Activated CD4-positive, alpha-beta T cell treated with anti-CD3 and anti-CD28 coated beads, Interleukin-2, Interleukin-4, amounts not matched to agents 100 ng/mL and 50 ng/mL, durations not matched to agents 16 hours and 8 hours (primary cell): ENCODE measurements at places on chromosomes 3 and 15.

GRCh38 chr3:116394365-116394764 is 50.9 kb downstream of the LSAMP start:
- DNase-seq: no peak

DNA sequence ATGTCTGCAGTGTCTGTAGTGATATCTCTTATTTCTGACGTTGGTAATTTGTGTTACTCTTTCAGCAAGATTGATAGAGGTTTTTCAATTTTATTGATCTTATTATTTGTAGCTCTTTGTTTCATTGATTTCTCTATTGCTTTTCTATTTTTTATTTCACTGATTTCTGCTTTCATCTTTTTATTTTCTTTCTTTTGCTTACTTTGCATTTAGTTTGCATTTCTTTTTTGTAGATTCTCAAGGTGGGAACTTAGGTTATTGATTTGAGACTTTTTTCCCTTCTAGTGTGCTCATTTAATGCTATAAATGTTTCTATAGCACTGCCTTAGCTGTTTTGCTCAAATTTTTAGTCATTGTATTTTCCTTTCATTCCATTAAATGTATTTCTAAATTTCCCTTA is 49.5 kb upstream of the GABRG3 start:
- DNase-seq: no peak

DNA sequence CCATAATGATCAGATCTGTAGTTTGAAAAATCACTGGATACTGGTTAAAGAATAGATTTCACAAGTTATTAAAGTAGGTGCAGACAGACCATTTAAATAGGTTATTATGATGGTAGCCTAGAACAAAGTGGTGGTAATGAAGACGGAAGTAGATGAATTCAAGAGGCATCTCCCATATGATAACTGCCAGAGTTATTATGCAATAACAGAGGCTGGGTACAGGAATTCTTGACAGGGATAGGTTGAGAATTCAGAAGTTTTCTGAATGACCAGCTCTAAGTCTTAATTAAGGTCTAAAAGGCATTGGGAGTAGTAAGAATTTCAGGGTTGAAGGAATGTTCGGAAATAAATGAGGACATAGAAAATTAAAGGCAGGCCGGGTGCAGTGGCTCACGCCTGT is 108.9 kb downstream of the PEAK1 start:
- no peak for DNase-seq

DNA sequence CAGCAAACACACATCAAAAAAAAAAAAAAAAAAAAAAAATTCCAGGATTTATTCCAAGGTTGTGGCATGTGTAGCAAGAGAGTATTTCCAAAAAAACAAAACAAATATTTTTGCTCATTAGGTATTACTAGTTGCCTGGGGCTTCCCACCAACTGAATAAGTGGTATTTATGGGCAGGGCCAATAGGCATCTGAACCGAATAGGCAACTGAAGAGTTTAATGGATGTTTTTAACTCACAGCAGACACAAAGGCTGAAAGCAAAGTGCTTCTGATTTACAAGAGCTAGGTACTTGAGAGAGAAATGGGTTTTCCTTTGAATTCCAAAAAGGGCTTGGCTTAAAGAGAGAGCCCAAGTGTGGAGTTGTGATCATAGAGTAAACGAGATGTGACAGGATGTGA is 21.4 kb downstream of the EIF4E3 start:
- no peak for DNase-seq

- DNase-seq: no peak
Measured at GRCh38 chr15:85993116-85993515, 86.6 kb upstream of the AGBL1 start.

DNA sequence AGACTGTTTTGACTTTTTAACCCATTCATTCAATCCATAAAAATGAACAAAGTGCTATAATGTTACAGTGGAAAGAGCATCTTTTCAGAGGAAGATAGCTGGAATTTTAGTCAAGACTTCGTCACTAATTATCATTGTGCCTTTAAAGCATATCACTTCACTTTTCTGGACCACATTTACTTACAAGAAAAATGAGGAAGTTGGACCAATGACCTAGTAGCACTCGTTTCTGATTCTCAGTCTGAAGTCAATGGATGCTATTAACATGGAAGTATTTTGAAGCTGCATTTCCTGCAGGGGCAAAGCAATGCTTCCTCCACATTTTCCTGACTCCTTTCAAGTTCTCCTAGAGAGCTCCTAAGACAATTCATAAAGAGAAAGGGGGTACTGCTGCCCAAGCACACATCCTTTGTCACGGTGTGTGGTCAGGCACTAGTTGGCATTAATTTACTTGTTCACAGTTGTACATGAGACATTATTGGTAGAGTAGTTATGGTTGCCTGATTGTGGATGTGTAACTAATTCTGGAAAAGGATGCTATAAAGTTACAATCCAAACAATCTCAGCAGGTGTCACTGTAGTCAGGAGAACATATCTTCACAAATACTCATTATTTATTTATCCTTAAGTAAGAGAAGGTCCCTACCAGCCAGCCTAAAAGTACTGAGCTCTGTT is 1049.1 kb downstream of the FHIT start:
- no peak for DNase-seq

GRCh38 chr3:114528517-114528916 is 234.7 kb downstream of the TIGIT start:
- DNase-seq: no peak

DNA sequence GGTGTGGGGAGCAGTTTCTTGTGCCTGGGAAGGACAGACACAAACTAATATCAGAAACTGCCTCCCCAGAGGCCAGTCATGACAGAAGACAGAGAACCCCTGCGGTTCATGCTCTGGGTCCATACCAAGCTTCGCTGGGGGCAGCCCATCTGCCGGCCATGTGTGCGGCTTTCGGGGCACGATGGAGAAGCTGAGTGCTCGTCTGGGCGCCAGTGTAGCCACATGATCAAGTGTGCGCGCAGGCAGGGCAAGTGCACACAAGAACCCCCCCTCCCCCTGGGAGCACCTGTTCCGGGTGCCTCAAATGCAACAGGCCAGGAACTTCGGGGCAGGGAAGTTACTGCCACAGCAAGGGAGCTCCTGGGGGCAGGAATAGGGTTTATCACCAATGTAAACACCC is 1.8 kb downstream of the ADAMTS17 start:
- no peak for DNase-seq

GRCh38 chr15:31381801-31382712 is 55.4 kb downstream of the KLF13 start:
- DNase-seq: no peak

DNA sequence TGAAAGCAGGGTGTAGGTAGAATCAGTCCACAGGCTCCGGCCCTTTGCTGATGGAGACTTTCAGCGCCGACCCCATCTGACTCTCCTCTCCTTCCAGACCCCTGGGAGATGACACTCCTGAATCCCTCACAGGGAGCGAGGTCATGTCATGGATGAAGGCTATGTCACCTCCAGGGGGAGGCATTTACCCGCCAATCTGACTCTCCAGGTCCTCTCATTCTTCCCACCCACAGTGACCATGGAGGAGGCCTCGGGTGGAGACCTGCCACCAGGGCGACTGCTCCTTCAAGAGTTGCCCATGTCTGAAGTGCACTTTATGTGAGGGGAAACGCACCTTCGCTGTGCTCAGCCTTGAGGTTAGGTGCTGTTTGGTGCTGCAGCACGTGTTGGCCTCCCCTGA is 112.7 kb downstream of the KLF13 start:
- peak; percentile 37 for DNase-seq

DNA sequence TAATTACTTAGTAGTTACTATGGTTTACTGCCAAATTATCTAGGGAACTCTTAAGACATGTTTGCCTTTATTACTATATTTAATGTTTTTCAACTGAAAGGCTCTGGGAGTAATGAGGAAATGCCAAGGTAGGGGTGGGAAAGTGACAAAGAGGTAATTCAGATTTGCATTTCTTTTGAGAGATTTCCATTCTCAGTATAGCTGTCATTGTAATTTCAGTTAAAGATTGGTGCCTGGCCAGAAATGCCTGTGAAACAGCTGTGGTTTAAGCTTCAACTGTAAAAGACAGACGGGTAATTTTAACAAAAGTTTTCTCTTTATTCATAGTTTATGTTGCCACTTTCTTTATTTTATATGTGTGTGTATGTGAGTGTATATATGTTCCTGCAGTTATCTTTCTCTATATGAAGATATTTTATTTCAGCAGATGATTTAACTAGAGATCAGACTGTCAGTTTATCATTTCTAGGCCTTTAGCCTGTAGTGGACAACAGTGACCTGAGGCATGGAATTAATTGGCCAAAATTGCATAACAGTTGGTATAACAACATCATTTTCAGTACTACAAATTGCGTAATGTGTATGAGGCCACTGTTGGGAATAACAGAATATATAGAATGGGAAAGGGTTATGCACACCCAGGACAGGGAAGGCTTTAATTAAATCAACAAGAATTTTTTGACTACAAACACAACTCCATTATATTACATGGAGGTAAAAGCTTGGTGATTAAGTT is 119.0 kb downstream of the BBX start:
- no peak for DNase-seq

- peak; percentile 17 for DNase-seq
Measured at GRCh38 chr3:87145553-87145952, 81.6 kb upstream of the CHMP2B start.

- no peak for DNase-seq
Measured at GRCh38 chr3:119311081-119311925, 17.1 kb downstream of the ARHGAP31 start.

- no peak for DNase-seq
Measured at GRCh38 chr3:24494618-24495325, at the start of gene THRB. TSS of gene THRB (minus strand) at chr3:24494850.

- no peak for DNase-seq
Measured at GRCh38 chr3:9883706-9884554, 3.9 kb upstream of the CIDEC start.

- DNase-seq: no peak
Measured at GRCh38 chr15:77057685-77058084, 13.2 kb downstream of the TSPAN3 start.

DNA sequence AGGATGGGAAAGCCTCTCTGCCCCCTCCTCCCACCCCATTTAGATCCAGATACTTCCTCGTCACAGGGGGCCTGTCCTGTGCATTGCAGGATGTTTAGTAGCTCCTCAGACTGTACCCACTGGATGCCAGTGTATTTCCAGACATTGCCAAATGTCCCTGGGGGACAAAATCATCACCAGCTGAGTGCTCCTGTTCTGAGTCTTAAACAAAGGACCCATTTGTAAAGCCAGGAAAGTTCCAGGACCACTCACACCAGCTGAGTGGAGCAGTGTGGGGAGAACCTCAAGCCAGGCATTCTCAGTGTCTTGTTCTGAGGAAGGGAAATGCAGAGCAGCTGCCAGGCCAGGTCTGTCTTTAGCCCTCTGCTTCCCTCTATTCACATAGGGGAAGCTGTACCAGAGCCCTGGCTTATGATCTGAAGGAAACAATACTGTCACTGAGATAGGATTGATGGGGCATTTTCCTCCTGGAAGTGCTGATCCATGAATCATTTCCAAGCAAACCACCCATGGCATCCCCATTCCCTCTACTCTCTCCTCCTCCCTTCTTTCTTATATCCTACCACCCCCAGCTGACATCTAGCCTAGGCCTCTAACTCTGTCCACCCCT is 67.4 kb upstream of the MEX3B start:
- DNase-seq: no peak

DNA sequence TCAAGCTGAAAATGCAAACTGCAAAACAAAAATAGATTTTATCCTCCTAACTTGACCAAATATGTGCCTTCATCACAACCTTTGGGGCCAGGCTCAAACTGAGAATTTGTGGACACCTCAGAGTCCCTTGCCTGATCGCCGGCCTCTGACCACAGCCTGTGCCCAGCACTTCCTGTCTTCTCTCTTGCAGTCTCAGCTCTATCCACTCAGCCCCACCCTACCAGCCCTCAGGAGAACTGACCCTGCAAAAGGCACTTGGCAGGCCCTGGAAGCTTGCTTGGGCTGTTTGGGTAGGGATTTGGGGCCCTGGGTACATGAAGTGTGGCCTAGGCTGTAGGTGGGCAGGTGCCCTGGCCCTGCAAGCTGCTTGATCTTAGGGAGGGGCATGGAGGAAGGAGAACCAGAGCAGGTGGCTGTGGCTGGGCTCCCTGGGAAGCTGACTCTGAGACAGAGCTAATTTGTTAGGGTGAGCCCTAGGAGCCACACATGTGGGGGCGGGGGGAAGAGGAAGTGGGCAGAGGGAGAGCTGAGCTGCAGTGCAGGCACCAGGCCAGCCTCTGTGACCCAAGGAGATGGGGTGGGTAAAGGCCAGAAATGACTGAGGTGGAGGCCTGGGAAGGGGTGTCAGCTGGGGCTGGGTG is 8.6 kb downstream of the CLEC3B start:
- peak; percentile 45 for DNase-seq

DNA sequence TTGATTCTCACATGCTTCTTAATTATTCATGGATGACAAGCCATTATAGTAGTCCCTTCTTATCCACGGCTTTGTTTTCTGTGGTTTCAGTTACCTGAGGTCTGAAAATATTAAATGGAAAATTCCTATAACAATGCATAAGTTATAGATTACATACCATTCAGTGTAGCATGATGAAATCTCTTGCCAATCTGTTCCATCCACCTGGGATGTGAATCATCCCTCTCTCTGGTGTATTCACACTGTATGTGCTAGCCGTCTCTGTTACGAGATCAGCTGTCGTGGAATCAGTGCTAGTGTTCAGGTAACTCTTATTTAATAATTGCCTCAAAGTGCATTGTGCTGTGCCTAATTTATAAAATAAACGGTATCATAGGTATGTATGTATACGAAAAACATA is 5.2 kb downstream of the WDR5B start:
- no peak for DNase-seq

- DNase-seq: no peak
Measured at GRCh38 chr3:99895131-99895696, 77.6 kb downstream of the CMSS1 start.

DNA sequence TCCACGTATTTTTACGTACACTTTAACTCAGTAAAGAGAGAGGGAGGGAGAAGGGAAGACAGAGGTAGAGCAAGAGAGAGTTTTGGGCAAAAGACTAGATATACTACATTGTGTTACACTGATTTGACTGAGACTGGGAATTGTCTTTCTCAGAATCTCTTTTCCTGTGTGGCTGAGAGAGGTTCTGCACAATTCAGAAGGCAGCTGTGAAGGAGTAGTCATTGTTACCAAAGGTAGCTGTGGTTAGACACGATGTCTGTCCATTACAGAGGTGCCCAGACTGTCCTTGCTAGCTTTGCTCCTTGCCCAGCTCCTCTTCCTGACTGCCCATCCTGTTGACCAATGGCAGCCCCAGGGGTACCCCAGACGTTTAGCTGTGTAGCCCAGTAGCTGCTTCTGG is 577.5 kb upstream of the CBLB start:
- no peak for DNase-seq

GRCh38 chr3:102354818-102355515 is 79.8 kb upstream of the ZPLD1 start:
- DNase-seq: no peak
